ENCODE measurements at places on chromosomes 12 and 14.

DNA sequence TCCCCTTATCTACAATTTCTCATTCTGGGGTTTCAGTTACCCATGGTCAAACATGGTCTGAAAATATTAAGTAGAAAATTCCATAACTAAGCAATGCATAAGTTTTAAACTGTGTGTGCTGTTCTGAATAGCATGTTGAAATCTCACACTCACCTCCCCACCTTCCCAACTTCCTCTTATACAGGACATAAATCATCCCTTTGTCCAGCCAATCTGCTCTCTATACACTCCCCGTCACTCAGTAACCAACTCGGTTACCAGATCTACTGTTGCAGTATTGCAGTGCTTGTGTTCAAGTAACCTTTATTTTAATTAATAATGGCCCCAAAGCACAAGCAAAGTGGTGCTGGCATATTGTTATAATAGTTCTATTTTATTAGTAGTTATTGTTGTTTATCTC is 420.5 kb downstream of the GXYLT1 start:
- DNase-seq = no peak

- no peak for DNase-seq
Observed at GRCh38 chr12:96064271-96064670, 28.9 kb upstream of the LTA4H start.

- no peak for DNase-seq
Observed at GRCh38 chr12:6178981-6179761, 21.0 kb upstream of the CD9 start.

DNA sequence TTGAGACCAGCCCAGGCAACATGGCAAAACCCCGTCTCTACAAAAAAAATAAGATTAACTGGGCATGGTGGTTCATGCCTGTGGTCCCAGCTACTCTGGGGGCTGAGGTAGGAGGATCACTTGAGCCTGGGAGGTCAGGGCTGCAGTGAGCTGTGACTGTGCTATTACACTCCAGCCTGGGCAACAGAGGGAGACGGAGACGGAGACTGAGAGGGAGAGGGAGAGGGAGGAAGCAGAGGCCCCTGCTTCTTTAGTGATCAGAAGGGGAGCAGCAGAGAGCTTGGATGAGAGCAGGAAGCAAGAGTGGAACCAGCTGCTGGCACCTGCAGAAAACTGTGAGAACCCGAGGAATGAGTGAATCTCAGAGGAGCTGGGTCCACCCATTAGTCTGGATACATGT is 45.9 kb downstream of the ISCA2 start:
- DNase-seq = no peak

- no peak for DNase-seq
Observed at GRCh38 chr12:6758506-6759095, 5.7 kb upstream of the MLF2 start.

DNA sequence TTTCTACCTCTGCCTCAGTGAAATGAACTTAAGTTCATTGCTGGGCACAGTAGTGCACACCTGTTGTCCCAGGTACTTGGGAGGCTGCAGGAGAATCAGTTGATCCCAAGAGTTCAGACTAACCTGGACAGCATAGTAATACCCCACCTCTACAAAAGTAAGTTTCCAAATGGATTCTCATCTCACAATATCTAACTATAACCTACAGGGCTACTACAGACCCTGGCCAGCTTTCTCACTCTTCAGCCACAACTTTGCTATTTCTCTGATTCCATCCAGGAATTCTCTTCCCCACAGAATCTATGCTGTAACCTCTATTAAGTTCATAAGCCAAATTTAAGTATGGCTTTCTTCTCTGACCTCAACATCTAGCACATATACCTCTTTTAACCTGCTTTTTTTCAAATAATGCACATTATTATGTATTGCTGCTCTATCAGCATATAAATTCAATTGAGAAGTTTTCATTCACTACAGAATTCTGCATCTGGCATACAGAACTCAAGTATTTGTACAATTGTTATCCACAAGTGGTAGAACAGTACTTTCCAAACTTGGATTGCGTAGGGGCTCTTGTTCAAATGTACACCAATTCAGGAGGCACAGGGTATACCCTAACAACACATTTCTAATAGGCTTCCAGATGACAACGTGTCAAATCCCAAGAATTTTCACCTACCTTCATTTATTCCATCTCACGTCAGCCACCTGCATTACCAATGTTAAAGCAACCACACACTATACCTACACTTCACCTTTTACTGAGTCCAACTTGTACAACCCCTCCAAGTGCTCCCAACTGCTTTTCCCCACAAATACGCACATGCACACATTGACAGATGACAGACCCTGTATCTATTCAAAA is 3.8 kb downstream of the RPS29 start:
- no peak for DNase-seq

DNA sequence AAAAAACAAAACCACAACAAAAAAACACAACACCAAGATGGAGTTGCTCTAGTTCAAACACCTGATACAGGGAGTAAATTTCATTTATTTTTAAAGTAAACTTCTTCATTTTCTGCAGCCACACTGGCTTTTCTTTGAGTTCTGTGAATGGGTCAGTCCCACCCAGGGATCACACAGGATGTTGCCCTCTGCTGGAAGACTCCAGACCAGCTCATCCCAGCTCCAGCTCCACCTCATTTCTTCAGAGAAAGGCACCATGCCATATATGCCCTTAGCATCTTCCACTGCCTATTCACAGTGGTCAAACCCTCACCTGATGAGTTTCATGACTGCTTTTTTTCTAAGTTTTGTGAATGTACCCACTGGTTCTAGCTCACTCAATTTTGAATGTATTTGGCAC is 8.0 kb downstream of the GLIPR1 start:
- DNase-seq = no peak

DNA sequence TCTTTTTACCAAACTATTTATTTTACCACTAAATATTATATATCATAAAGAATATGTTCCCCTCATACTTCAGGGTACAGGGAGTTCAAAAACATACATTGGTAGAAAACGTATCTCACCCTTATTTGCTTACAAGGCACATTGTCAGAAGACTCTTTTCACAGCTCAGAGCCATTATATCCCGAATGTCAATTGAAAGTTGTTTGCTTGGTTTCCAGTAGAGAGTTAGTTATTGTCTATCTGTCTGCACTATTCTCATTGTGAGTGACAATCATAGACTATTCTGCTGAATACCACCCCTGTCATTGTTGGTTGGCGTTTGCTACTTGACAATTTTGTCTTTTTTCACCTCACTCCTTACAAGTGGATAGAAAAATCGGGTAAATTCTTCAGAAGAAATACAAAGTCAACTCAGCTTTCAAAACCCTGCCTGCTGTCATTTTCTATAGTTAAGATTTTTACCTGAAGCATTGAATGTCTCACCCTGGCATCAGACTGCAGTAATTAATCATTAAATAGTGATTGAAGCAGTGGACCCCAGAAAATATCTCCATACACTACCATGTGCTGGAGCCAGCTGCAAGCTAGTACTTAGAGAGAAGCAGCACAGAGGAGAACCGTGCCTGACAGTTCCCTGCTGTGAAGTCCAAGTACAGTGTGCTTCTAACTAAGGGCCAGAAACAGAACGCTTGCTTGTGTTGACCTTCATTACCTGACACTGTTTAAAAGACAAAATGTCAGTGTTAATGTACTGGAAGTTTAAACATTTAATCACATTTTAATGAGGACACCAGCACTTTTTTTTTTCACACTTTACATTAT is 510.6 kb downstream of the RERGL start:
- no peak for DNase-seq

DNA sequence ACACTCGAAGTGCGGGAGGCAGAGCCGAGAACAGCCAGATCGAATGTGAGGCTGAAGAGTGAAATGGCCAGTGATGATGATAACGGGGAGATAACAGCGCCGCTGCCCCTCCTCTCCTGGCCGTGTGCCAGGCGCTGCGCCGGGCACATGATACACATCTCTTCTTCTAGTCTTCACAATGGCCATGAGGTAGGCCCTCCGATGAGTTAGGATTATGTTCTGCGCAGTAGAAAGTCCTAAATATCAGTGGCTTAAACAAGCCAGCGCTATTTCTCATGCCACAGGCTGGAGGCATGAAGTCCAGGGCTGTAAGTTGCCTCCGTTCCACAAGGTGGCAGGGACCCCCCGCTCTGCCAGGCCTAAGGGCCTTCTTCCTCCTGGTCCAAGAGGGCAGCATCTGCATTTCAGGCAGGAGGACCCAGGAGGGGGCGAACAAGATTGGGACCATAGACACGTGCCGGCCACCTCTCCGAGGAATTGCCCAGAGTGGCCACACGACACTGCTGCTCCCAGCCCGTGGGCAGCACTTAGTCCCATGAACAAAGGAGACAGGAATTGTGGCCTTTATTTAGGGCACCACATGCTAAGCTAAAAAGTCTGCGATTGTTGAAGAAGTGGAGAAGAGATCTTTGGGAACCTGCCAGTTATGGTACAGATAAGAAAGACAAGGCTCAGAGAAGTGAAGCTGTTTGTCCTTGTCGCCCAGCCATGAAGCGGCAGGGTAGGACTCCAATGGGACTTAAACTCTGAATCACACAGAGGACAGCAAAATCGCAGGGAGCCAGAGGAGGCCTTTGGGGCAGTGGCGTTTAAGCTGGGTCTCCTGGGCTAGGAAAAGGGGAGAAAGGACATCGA is 10.9 kb upstream of the HVCN1 start:
- peak; percentile 18 for DNase-seq

GRCh38 chr12:93154753-93155480 is 222.8 kb upstream of the NUDT4 start:
- no peak for DNase-seq

DNA sequence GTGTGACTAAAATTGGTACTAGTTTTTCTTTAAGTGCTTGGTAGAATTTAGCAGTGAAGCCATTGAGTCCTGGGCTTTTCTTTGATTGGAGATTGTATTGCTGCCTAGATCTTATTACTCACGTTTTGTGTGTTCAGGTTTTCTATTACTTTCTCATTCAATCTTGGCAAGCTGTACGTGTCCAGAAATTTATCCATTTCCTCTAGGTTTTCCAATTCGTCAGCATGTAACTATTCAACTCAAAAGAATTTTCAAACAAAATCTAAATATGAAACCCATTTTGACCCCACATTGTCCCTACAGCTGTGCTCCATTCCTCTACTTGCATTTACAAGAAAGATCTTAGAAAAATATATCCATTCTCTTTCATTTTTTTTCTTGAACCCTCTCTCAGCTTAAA is 1613.4 kb upstream of the SEL1L start:
- no peak for DNase-seq

DNA sequence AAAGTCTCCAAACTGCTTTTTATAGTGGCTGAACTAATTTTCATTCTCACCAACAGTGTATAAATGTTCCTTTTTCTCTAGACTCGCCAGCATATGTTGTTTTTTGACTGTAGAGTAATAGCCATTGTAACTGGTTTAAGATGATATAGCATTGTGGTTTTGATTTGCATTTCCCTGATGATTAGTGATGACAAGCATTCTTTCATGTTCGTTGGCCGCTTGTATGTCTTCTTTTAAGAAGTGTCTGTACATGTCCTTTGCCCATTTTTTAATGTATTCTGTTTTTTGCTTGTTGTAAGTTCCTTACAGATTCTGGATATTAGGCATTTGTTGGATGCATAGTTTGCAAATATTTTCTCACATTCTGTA is 404.9 kb downstream of the FLRT2 start:
- no peak for DNase-seq

DNA sequence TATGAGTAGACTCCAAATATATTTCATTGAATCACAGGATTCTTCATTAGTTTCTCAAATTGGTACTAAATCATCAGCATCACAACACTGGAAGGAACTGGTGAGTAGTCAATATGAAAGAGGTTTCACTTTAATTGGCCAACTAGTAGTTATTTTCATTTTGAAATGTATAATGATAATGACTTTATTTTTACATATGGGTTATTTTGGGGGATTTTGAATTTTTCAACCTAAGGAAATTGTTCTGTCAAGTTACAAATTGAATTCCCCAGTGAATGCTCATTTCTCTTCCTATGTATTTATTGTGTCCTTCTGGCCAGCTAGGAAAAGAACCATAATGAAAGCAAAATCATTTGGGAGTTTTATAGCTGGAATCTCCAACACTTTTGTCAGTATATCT is 174.2 kb upstream of the ATP2B1 start:
- DNase-seq = no peak

- no peak for DNase-seq
Observed at GRCh38 chr14:20799456-20799891, 3.2 kb downstream of the RNASE1 start.

DNA sequence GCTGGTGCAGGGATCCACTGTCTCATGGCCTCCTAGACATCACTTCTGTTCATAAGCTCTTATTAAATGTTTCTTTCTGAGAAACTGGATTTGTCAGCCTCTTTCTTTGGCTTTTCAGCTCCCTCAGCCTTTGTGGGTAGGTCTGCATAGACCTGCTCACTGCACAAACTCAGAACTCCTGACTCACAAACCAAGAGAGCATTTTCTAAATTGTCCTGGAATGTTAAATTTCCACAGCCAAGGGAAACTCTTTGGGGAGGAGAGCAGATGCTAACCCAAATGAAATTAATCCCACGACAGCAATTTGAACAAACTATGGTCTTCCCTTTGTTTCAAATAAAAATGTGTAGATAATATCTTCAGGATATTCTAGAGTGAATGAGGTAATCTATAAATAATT is 19.5 kb upstream of the CERS5 start:
- DNase-seq = no peak

DNA sequence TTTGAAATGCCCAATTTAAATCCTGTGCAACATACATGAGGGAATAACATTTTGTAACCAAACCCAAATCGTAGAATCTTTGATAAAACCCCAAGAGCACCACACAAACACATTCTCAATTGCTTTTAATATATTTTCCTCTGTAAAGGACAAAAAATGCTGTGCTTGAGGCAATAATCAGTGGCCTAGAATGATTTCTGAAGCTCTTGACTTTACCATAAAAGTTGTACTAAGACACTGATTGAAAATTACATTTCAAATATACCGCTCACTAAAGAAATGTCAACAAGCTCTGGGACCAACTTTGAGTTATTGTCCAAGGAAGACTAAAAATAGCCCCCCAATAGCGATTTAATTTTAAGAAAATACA is 1.5 kb downstream of the EML5 start:
- DNase-seq = no peak

DNA sequence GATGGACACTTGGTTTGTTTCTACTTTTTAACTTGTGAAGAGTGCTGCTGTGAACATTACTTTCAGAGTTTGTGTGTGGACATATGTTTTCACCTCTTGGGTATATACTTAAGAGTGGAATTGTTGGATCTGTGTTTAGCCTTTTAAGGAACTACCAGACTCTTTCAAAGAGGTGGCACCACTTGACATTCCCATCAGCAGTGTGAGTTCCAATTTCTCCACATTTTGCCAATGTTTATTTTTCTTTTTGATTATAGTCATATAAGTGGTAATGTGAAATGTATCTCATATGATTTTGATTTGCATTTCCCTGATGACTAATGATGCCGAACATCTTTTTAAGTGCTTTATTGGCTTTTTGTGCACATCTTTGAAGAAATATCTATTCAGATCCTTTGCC is 44.8 kb downstream of the ARHGAP5 start:
- DNase-seq = no peak

GRCh38 chr14:20412876-20413743 is at the start of gene TEP1:
TEP1 (minus strand) TSS chr14:20413501; CDS start chr14:20408439, 5,062 bp downstream.
- peak; percentile 88 for DNase-seq

GRCh38 chr12:39145175-39145999 is 240.0 kb upstream of the CPNE8 start:
- peak; percentile 77 for DNase-seq
